Upper lobe of left lung (tissue), 6 donors: ENCODE measurements at places on chromosomes 11 and 22. TPM values are rescaled to one million over a fixed set of nuclear protein-coding genes. Genes with fewer than 3 reads are reported as not detected.
A peak's percentile ranks its signal among the peaks of the same experiment; 100 is the strongest.

OR52A1 gene
- not detected for total RNA-seq

OR56A1 gene
- not detected for total RNA-seq

GRCh38 chr11:130086669-130087068 is 17.0 kb downstream of the APLP2 start:
- no peaks in the 10 kb centered on the region for H3K27me3 ChIP-seq
- no peak for DNase-seq
- H3K4me3 ChIP-seq: no peak overlapping the region
- no peak overlapping the region for H3K27ac ChIP-seq

- no peak for DNase-seq
- H3K27ac ChIP-seq: no peak overlapping the region
- peaks cover 5% of the 10 kb centered on the region for H3K4me1 ChIP-seq
- H3K4me3 ChIP-seq: no peak overlapping the region
- peaks cover under 1% of the 10 kb centered on the region for H3K27me3 ChIP-seq
- no peaks in the 10 kb centered on the region for H3K36me3 ChIP-seq
Observed at GRCh38 chr22:44338177-44338810, 25.5 kb upstream of the SHISAL1 start.

DNA sequence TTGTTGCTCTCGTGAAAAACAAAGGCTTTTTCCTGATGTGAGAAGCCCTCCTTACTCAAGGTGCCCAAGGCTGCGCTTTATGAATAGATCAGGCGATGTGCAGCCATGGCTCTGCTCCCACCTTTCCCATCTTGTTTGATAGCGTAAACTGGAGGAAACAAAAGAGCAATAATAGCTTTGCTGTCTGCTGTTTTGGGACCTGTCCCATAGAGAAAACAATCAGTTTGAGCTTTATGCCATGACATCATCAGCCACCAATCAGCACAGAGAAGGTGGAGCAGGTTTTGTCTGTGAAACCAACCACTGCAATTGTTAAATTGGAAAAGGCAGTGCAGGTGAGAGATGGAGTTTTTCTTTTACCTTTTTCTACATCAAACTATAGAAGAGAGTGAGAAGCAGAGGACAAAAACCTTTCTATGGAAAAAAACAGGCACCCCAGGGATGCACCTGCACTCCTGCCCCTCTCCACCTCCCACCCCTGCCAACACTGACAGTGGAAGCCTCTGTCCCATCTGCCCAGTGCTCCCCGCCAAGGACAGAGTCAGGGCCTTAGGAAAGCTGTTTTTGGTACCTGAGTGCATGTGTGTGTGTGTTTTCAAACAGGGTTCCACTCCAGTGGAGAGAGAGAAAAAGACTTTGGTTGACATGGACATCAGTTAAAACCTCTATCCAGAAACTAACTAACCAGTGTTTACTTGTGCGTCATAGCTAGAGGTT is 80.7 kb downstream of the MICAL3 start:
- H3K4me3 ChIP-seq: no peak overlapping the region
- H3K4me1 ChIP-seq: peaks cover 18% of the 10 kb centered on the region
- H3K36me3 ChIP-seq: no peaks in the 10 kb centered on the region

GRCh38 chr22:24285245-24285644 is 14.6 kb downstream of the SPECC1L start:
- H3K4me1 ChIP-seq: peaks cover 39% of the 10 kb centered on the region
- H3K4me3 ChIP-seq: no peak overlapping the region
- no peak for DNase-seq
- H3K27ac ChIP-seq: peak overlapping the region; percentile 38

GRCh38 chr11:26537341-26537740 is 34.7 kb downstream of the MUC15 start:
- H3K36me3 ChIP-seq: no peaks in the 10 kb centered on the region
- no peak overlapping the region for H3K4me3 ChIP-seq
- H3K27me3 ChIP-seq: no peaks in the 10 kb centered on the region
- no peak overlapping the region for H3K27ac ChIP-seq
- no peak for DNase-seq

- H3K27me3 ChIP-seq: no peaks in the 10 kb centered on the region
- no peak for DNase-seq
- H3K4me3 ChIP-seq: no peak overlapping the region
- peaks cover 72% of the 10 kb centered on the region for H3K4me1 ChIP-seq
Observed at GRCh38 chr11:1487091-1487850, 692 bp upstream of the MOB2 start.

GRCh38 chr11:118232659-118233058 is 7.8 kb upstream of the JAML start:
- no peak overlapping the region for H3K27ac ChIP-seq
- no peaks in the 10 kb centered on the region for H3K27me3 ChIP-seq
- H3K4me3 ChIP-seq: no peak overlapping the region
- no peaks in the 10 kb centered on the region for H3K36me3 ChIP-seq

DNA sequence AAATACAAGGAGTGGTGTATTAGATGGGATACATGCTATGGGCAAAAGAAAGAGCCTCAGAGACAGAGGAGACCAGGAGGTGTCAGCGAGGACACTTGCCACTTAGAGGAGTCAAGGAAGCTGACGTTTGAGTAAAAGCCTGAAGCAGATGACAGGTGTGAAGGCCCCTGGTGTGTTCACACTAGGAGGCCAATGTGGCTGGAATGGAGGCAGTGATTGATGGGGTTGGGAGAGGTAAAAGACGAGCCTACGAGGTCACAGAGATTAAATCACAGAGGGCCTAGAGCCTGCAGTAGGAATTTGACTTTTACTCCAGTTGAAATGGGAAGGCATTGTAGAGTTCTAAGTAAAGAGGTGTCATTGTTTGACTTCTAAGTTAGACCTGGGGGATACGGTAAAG is 12.0 kb upstream of the GDPD5 start:
- no peaks in the 10 kb centered on the region for H3K27me3 ChIP-seq
- no peak overlapping the region for H3K27ac ChIP-seq

- DNase-seq: no peak
- H3K36me3 ChIP-seq: no peaks in the 10 kb centered on the region
- no peak overlapping the region for H3K27ac ChIP-seq
- H3K4me3 ChIP-seq: no peak overlapping the region
Observed at GRCh38 chr11:83006877-83007330, 64.8 kb downstream of the RAB30 start.

GRCh38 chr22:27697888-27698287 is 103.7 kb downstream of the MN1 start:
- H3K36me3 ChIP-seq: no peaks in the 10 kb centered on the region
- H3K27ac ChIP-seq: no peak overlapping the region
- no peak overlapping the region for H3K4me3 ChIP-seq
- no peaks in the 10 kb centered on the region for H3K4me1 ChIP-seq
